ENCODE measurements at places on chromosomes 4 and X.

DNA sequence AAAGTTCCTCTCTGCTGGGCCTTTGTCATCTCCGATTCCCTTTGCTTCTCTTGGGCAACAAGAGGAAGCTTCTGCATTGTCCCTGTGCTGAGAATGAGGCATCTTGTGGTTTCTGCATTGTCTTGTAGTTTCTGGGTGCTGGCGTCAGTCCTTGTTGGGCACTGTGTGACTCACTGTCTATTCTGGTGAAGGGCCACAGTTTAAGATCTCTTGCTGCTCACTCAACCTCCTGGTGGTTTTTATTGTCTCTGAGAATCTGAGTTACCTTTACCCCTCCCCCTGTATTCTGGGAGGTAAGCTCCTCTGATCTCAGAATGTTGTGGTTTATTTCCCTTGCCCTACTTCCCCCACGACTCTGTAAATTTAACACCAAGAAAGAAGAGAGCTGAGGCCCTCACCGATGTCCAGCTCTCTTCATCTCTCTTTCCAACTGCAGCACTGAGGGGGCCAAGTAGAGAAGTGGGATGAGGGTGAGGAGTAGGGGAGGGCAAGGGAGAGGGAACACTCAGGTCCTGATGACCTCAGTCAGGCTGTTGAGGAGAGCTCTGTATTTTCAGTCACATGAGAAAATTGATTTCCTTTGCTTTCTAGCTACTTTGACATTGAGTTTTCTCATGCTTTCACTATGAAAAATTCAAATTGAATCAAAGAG is 441.6 kb upstream of the PITX2 start:
- no peak for DNase-seq

- DNase-seq = no peak
These were observed 700 bp downstream of the SLC26A1 start for GRCh38 chr4:992297-993110.

GRCh38 chrX:68919707-68920106 is 90.9 kb downstream of the EFNB1 start:
- no peak for DNase-seq

GRCh38 chrX:102832661-102833060 is 104.4 kb upstream of the RAB40AL start:
- peak; percentile 62 for DNase-seq

DNA sequence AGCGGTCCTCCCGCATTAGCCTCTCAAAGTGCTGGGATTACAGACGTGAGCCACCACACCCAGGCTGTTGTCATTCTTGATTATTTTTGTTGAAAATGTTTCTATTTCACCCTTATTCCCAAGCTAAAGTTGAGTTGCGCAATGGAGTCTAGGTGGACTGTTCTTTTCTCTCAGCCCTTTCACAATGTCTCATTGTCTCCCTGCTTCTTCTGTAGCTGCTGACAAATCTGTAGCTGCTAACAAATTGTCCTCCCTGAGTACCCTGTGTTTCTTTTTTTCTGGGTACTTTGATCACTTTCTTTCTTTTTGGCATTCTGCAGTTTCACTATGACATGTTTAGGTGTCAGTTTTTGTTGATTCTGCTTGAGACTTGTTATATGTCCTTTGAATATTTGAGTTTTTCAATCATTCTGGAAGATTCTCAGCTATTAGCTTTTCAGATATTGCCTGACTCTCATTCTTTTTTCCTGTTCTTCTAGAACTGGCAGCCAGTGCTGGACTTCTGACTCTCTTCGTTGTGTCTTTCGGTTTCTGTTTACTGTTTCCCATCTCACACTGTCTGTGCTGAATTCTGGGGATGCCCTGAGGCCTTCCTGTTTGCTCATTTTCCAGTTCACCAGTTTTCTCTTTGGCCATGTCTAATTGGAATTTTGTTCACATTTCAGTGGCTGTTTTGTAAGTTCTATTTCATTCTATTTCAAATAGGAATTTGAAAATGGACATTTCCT is 6.6 kb downstream of the ABCD1 start:
- no peak for DNase-seq

DNA sequence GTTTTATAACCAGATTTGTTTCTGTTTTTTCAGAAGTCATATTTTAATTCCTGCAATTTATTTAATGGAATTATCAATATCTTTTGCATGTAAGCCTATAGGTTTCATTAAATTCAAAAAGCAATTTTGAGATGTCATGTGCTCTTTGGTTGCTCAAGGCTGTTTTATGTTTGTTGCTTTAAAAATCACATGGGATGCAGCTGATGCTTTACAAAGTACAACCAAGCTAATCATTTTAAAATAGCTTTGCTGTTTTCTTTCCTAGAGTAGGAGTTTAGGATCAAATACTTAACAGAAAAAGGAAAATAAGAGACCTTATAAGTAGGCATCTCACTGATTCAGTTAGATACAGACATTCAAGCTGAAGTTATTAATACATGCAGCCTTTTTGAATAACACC is 11.3 kb downstream of the CPEB2 start:
- no peak for DNase-seq

DNA sequence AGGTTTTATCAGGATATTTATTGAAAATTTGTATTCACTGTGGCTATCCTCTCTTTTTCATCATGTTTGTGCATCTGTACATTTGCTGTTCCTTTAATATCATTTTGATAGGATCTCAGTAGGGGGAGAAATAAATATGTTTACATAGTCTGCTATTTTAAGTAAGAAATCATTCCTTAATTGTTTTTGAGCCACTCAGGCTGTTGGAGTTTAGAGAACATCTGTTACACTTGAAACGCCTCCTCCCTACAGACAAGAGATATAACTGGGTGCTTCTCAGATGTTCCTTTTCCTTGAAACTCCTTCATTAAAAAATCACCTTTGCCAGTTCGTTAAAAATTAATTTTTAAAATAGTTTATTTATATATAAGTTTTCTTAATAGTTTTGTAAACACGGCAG is 59.4 kb downstream of the QRFPR start:
- no peak for DNase-seq

- DNase-seq = no peak
These were observed 514.0 kb upstream of the SMIM31 start for GRCh38 chr4:164239976-164240375.

All from hematopoietic multipotent progenitor cell treated with erythropoietin and hydrocortisone succinate and interleukin-3 and kit ligand, for 17 days (in vitro differentiated cells).